Omental fat pad (tissue), 4 donors: ENCODE measurements at places on chromosomes 7 and 10. TPM values are rescaled to one million over a fixed set of nuclear protein-coding genes. Genes with fewer than 3 reads are reported as not detected.

- no peak for DNase-seq
Measured at GRCh38 chr10:69939481-69939880, 113.2 kb upstream of the MACROH2A2 start.

GRCh38 chr7:135771961-135772638 lies 23.5 kb upstream of the FAM180A start:
- no peak for DNase-seq

- DNase-seq: no peak
Measured at GRCh38 chr7:120865191-120865981, 7.4 kb upstream of the TSPAN12 start.

DNA sequence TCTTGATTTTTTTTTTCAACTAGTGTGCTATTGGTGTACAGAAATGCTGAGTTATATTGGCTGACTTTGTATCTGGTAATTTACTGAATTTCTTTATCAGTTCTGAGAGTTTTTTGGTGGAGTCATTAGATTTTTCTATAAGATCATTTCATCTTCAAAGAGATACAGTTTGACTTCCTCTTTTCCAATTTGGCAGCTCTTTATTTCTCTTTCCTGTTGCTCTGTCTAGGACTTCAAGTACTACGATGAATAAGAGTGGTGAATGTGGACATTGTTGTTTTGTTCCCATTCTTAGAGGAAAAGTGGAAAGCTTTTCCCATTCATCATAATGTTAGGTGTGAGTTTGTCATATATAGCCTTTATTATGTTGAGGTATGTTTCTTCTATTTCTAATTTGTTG lies 50.2 kb downstream of the LOXL4 start:
- DNase-seq: no peak

- DNase-seq: no peak
Measured at GRCh38 chr7:37016064-37016878, 292.0 kb upstream of the AOAH start.

DNA sequence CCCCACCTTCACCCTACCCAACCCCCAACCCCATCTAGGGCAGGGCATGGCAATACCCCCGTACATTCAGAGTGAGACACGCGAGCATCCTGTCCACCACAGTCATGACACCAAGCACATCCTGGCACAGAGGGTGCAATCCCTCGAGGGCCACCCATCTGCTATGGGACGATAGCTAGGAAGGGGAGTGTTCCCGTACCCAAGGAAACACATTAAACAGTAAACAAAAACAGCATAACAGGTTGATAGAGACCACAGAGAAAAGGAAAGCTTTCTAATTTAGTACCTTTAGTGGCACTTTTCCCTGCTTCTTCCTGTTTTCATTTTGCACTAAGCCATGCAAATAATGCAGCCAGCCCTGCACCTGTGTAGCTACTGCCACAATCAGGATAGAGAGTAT lies 2.3 kb upstream of the SMKR1 start:
- no peak for DNase-seq

- no peak for DNase-seq
Measured at GRCh38 chr10:1627945-1628344, 109.4 kb downstream of the ADARB2 start.

DNA sequence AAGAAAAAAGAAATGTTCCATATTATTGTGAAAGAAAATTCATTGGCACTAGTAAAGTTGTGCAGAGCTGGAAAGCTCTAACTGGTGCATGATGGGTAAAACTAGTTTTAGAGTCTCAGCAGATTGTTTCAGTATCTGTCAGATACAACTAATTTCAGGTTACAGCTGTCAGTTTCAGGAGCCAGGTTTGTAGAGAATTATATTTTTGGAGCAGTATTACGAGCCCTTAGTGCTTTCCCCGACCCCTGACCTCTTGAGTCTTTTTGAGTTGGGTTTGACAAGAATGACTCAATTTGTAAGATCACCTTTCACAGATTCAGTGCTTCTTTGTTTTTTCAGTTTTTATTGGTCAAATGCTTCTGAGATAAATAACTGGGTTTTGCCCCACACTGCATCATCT lies 366.4 kb upstream of the PLXDC2 start:
- no peak for DNase-seq

DNA sequence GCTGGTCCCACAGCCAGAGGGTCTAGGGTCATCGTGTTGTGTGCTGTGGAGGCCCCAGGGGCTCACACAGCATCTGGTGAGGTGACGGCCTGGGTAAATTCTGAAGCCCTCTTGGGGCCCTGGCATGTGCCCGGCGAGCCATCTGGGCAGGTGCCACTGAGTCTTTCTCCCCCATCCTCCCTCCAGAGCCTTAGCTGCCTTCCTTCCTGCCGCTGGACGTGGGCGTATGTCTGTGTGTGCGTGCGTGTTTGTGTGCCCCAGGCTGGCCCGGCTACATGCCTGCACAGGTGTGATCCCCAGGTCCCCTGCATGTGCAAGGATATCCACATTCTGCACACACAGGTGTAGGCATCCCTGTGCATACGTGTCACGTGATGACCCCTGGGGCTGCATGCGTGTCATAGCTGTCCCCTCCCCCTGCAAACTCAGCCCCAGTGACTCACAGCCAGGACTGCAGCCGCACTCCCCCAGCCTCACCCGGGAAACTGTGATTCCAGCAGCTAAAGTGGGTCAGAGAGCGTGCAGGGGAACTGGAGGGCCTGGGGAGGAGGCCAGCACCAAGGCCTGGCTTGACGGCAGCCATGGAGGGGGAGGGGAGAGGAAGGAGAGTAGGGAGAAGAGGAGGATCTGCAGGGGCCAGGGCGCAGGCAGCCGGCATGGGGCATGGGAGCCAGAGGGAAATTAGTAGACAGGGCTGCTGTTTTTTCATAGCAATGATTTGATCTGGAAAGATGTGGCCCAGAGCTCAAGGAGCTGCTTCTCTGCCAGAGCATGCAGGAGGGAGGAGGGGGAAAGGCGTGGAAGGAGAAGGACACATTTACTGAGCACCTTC lies 46.4 kb downstream of the ELFN1 start:
- DNase-seq: no peak

- DNase-seq: no peak
Measured at GRCh38 chr10:20776384-20777118, 120.6 kb downstream of the NEBL start.

DNA sequence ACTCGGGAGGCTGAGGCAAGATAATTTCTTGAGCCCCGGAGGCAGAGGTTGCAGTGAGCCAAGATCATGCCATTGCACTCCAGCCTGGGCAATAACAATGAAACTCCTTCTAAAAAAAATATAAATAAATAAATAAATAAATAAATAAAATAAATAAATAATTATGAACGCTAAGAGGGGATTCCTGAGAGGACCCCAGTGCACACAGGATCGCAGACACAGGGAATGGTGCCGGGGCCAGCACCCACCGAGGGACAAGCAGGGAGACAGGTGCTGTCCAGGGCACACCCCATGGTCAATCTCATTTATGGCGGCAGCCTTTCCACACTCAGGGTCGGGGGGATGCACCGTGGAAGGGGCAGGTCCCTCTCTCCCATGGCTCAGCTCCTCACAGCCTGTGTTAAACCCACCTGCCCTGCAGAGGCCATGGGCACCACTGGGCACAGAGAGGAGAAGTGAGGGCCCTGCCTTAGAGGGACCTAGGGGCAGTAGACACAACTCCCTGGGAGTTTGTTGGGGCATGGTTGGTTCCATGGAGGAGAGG lies 2.2 kb upstream of the RAMP3 start:
- no peak for DNase-seq

GRCh38 chr10:61719906-61720305 lies 57.2 kb downstream of the CABCOCO1 start:
- no peak for DNase-seq

GRCh38 chr10:115969591-115969990 lies 303.4 kb downstream of the GFRA1 start:
- DNase-seq: no peak

DNA sequence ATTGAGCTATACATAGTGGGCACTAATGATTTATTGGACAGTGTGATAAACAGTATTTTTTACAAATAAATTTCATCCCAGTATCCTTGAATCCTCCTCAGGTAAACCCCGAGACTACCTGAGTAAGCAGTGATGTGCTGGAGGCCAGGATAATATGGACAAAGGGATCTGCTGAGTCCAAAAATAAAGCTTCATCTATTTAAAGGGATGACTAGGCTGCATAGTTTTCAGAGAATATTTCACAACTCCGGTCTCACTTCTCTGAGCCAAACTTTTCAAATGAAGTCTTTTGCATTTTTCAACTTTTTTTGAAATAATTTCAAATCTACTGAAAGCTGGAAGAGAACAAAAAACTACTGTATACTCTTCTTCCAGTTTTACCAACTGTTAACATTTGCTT lies 2.5 kb downstream of the ACTR3B start:
- no peak for DNase-seq

DNA sequence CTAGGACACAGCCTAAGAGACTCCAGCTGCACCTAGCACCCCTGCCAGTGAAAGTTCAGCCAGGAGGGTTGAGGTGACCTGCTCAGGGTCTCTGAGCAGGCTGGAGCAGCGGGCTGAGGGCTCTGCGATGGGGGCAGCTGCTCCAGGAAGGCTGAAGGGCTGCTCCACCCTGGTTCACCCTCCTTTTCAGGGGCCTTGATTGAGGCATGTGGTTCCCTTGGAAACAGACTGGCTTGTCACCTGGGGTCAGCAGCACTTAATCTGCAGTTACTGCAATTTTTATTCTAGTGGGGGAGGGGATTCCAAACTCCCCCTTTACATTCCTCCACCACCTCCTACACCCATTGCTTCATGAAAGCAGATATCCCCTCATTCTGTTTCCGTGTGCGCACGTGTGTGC lies 85.3 kb upstream of the UNC5B start:
- no peak for DNase-seq

- no peak for DNase-seq
Measured at GRCh38 chr7:91431601-91432000, 167.4 kb downstream of the FZD1 start.

- DNase-seq: no peak
Measured at GRCh38 chr10:115857856-115858255, 415.1 kb downstream of the GFRA1 start.

- DNase-seq: no peak
Measured at GRCh38 chr10:110872145-110872983, 636 bp downstream of the PDCD4 start.

DNA sequence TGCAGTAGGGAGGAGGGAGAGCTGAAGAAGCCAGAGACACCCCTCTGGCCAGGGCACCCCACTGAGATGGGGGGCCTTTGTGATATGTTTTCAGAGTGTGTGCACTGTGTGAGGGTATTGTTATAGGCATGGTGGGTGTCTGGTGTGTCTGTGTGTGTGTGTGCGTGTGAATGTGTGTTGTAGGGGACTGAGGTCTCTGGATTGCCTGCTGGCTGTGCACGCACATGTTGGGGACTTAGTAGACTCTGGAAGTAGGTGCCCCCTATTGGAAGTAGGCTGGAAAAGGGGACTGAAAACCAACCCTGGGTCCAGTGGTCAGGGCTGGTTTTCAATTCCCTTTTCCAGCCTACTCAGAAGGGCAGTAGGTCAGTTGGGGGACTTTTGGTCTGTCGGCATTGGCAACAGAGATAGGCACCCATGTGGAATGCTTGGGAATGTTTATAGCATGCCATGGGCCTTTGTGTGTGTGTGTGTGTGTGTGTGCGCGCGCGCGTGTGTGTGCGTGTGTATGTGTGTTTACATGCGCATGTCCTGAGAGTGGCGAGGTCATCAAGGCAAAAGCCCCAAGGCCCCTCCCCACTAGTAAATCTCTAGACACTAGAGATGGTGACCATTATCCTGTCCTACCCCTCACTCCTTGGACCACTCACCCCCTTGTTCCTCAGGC lies 78.8 kb downstream of the HIF1AN start:
- DNase-seq: no peak

DNA sequence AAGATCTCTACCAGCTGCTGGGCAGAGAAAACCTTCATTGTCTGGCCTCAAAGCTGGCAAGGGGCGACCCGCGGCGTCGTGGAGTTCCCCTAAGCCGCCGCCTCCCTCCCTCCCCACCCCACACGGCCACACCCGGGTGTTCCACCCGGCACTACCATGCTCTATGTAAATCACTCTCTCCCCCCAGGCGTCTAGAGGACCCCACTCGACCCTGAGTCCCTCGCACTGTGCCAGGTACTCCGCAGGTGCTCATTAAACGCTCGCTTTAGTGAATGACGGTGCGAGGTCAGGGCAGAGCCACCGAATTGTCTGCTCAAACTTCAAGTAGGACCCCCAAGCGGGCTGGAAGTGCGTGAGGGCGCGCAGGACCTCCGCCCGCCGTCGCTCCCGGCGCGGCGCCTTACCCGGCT lies 628 bp downstream of the PARP12 start:
- DNase-seq: no peak

GRCh38 chr10:76311752-76312636 lies 880.6 kb downstream of the LRMDA start:
- no peak for DNase-seq

DNA sequence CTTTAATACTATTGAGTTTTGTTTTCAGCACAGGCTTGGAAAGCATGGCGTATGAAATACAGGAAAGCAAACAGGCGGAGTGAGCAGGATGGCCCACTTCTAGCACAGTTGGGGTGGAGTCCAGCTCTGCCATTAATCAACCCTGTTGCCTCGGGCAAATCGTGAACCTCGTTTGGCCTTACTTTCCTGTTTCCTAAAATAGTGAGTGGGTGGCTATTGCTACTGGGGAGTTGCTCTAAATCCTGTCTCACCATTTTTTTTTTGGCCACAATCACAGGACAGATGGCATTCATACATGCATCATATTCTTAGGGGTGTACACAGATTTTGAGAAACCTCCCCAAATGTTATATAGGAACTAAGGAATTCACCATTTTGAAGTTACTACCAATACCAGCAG lies 157.8 kb downstream of the ANLN start:
- no peak for DNase-seq

Gene GIMAP5
- 146 TPM for total RNA-seq

Gene VGF
- not detected for total RNA-seq

Gene NME8
- total RNA-seq: not detected

Gene ABCC2
- 2.1 TPM for total RNA-seq

Gene PLCE1
- 12.8 TPM for total RNA-seq

Gene SEM1
- 22.3 TPM for total RNA-seq

Gene PBLD
- total RNA-seq: 8.7 TPM

Gene SLC16A9
- 2.3 TPM for total RNA-seq

Gene SPRN
- not detected for total RNA-seq

Gene HABP2
- not detected for total RNA-seq

Gene FOXP2
- 16.7 TPM for total RNA-seq

Gene ST7
- 26.3 TPM for total RNA-seq

Gene ZNF138
- 4.1 TPM for total RNA-seq

Gene CPA2
- not detected for total RNA-seq
